ENCODE measurements at places on chromosomes 2 and 18.

GRCh38 chr2:193103064-193103463, 908.3 kb upstream of the TMEFF2 start:
- peak; percentile 4 for DNase-seq

GRCh38 chr2:74985978-74986609, 27.7 kb downstream of the POLE4 start:
- no peak for DNase-seq

GRCh38 chr2:140376686-140377085, 1596.5 kb upstream of the NXPH2 start:
- no peak for DNase-seq

- no peak for DNase-seq
Measured at GRCh38 chr2:154992826-154993225, 294.3 kb downstream of the KCNJ3 start.

DNA sequence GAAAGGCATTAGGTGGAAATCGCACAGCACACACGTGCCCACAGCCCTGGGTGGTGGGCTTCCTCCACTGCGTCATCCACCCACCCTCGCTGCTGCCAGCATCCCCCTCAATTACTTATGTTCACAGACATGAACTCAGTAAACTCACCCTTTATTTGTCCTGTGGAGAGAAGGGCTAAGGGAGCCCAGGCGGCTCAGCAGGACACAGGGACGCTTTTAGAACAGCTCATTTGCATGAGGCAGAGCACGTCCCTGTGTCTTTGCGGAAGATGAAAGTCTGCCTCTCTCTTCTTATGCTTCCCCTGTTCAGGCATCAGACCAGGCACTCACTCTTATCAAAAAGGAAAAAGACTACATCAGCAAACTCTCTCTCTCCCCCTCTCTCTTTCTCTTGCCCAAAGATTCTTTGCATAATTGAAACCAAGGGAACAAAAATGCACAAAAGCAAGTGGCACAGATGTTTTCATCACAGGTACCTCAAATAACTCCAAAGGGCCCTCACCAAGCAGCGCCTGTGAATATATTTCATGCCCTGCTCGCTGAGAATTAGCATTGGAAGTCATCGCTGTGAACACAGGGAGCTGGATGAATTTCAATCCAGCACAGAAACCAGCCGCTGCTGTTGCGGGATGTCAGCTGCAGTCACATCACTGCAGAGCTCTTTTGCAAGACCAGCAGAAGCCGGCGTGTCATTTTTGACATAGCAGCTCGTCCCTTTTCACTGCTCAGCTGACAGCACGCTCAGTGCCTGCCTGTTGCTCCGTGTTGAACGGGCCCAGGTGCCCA, 376.3 kb upstream of the MYT1L start:
- no peak for DNase-seq

DNA sequence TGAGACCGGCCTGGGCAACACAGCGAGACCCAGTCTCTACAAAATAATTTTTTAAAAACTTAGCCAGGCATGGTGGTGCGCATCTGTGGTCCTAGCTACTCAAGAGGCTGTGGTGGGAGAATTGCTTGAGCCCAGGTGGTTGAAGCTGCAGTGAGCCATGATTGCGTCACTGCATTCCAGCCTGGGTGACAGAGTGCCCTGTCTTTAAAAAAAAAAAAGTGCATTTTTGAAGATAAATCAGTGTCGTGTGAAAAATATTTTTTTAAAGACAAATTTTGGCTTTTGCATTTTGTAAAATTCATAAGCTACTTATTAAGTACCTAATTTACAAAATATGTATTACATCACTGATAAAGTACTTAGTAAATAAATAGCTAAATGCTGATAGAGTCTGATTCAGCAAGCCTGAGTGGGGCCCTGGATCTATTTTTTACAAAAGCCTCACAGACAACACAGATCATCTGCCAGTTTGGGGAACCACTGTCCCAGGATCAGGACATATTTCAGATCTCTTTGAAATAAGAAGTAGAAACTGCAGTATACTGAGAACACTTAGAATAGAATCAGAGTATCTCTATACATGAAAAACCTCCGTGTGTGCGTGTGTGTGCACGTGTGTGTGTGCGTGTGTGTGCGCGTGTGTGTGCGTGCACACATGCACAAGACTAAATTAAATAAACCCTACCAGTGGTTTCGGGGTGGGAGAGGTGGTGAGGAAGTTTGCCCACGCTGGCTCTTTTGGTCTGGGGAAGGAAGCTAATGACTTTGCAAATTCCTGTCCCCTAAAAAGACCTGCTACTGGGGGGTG, 61.6 kb downstream of the AAK1 start:
- DNase-seq, result no peak

Measured in hepatocyte (in vitro differentiated cells).